ENCODE measurements at places on chromosomes 5 and 9.

DNA sequence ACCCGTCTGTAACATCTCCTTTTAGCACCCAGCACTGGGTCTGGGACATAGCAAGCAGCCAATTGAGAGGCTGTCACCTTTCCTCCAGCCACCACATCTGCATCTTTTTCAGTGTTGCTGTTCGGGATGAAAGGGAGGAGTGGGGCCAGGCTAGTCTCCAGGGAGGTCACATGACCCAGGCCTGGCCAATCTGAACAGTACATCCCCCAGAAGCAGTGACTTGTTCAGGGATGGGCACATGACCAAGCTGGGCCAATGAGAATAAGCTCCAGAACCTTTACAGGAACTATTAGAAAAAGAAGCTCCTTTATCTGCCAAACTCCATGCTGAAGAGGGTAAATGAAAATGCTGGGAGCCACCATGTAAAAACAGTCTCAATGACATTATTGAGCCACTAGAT, 359.0 kb downstream of the SLIT3 start:
- no peak for DNase-seq

DNA sequence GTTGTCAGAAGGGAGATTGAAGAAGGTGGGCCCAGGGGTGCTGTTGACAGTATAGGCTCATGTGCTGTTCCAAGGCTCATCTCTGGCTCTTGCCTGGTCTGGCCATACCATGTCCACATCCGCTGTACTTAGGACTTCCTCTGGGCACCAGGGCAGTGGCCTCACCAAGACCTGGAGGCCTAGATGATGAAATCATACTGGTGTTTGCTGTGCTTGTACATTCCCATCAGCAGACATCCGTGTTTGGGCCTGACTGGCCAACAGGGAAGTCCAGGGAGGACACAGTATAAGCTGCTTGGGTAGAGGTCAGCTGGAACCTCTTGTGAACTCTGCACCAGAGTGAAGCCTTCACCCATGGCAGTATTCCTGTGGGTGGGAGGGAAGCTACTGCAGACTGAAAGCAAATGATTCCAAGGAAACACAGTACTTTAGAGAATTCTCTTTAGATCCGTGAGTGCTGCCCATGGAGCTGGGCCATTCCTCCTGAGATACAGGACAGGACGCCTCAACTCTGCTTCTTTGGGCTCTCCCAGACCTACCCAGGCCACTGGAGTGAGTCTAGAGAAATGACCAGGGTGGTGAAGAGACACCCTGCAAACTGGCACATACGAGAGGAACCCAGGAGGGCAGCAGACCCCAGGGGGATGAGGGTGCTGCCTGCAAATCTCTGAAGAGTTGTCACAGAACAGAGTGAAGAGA, 22.5 kb downstream of the POLR1E start:
- no peak for DNase-seq

DNA sequence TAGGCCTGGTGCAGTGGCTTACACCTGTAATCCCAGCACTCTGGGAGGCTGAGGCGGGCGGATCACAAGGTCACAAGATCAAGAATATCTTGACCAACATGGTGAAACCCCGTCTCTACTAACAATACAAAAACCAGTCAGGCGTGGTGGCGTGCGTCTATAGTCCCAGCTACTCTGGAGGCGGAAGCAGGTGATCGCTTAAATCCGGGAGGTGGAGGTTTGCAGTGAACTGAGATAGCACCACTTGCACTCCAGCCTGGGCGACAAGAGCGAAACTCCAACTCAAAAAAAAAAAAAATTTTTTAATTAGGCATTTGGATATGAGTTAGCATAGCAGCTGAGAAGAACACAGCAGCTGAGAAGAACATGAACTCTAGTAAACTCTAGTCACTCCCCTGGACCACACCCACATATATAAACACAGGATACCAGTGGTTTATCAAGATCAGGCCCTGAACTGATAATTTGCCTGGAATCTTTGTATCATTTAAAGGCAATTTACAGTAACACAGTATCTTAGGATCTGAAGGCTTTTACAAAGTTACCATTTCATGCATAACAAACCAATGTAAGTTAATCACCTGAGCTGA, 4.6 kb upstream of the UGCG start:
- DNase-seq, result no peak

- DNase-seq, result no peak
Observed at GRCh38 chr5:61599370-61600122, 267.5 kb downstream of the ZSWIM6 start.

GRCh38 chr9:127664678-127665507, 41.9 kb upstream of the CFAP157 start:
- no peak for DNase-seq

DNA sequence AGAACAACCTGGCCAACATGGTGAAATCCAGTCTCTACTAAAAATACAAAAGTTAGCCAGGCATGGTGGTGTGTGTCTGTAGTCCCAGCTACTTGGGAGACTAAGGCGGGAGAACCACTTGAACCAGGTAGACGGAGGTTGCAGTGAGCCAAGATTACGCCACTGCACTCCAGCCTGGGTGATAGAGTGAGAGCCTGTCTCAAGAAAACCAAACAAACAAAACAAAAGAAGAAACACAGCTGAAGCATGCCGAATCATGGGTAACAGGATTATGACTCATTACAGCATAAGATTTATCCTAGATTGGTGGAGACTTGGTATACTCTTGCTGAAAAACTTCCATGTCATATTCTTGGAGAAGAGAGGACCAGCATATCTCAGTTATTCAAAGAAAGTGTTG, 236.7 kb upstream of the CCNH start:
- DNase-seq, result no peak

DNA sequence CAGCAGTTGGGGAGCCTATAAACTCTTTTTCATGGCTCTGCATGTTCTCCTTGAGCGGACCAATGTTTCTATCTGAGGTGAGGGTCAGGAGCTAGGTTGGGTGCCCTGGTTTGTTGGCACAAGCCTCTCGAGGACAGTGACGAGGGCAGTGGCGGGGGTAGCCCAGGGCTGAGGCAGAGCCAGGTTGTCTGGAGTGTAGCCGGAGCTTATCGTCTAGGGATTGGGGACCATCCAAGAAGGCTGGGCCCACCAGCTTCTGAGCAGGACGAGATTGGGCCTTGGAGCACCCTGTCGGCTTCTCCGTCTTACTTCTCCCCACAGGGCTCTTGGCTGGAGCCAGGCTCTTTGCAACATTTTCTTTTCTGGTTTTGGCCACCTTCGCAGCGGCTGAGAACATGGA, 13.2 kb upstream of the CCL21 start:
- no peak for DNase-seq

DNA sequence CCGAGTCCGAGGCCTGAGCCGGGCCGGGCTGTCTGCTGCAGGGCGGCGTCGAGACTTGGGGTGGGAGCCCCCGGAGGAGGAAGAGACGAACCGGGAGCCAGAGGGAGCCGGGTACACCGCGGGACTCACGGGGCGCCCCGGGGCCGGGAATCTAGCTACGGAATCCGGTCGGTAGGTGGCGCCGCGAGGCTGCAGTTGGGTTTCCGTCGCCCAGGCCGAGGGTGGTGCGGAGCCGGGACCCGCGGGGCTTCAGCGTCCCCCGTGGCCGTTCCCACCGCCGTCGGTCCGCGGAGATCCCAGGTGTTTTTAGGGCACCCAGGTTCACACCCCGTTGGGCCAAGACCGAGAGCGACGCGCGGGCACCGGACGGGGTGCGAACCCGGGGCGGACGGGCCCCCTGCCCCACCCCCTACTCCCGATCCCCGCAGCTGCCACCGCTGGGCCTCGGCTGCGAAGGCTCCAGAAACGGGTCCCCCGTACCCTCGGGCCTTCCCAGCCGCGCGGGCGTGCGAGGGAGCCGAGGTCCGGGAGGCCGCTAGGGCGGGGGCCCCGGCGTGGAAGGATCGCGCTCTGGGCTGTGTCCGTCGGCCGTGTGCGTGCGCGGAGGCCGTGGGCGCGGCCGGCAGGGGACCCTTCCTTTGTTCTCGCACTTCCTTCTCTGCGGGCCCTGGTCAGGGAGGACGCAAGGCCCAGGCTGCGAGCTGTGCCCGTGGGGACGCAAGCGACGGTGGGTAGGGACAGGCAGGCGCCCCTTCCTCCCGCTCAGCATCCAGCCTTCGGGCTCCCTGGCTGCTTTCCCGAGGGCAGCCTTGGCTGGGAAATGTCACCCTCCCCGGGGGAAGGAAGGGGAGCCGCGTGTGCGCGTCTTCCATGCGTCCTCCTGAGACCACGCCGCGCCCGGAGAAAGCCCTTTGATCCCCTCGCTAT, 146.6 kb downstream of the GAPVD1 start:
- DNase-seq, result peak; percentile 91

- DNase-seq, result no peak
Observed at GRCh38 chr5:83562791-83563557, 91.4 kb downstream of the VCAN start.

GRCh38 chr5:8923526-8923925, 622.3 kb downstream of the SEMA5A start:
- DNase-seq, result no peak

DNA sequence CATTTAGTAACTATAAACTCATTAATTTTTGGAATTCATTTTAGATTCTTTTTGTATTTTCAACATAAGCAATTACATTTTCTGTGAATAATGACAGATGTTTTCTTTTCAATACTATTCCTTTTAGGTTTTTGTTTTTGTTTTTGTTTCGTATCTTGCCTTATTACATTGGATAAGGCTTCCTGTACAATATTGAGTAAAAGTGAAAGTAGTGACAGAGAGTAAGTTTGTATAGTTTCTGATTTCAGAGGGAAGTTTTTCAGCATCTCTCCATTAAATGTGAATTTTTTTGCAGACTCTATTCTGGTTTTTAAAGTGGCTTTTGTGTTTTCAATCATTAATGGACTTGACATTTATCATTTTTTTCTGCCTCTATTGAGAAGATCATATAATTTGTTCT, 12.8 kb upstream of the CAMK4 start:
- DNase-seq, result no peak

GRCh38 chr9:117664419-117664818, 39.8 kb upstream of the TLR4 start:
- no peak for DNase-seq

DNA sequence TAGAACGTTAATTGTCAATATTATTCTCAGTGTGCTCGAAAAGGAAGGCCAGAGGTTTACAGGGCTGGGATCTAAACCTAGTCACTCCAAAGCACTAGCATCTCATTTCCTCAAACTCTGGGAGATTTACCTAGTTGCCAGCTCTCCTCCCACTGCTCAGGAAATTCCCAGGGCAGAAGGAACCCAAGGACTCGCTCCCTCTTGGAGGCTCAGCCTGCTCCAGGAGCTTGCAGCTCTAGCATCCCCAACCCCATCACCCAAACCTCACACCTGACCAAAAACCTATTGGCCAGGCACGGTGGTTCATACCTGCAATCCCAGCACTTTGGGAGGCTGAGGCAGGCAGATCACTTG, 26.0 kb downstream of the SERINC5 start:
- no peak for DNase-seq

DNA sequence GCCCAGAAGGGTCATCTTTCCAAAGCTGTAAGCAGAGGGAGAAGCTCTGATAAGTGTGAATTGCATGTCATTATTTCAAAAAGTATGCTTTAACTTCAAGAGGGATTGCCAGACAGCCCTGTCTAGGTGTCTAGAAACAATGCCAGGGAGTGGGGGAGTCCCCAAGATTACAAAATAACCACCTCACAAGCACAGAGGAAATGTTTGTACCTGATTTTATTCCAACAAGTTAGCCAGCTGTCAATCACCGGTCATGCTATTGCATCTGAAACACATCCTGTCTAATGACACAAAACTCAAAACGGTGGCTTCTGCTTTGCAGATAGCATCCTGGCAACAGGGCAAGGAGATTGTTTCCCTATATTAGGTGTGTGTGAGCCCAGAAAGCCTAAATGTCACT, 154.2 kb upstream of the WWC1 start:
- no peak for DNase-seq

GRCh38 chr5:28779161-28779754, 1740.9 kb upstream of the CDH9 start:
- no peak for DNase-seq
